ENCODE measurements at places on chromosomes 11 and 22.

GRCh38 chr11:64090806-64091516 lies 55.2 kb downstream of the FLRT1 start:
- DNase-seq: no peak

DNA sequence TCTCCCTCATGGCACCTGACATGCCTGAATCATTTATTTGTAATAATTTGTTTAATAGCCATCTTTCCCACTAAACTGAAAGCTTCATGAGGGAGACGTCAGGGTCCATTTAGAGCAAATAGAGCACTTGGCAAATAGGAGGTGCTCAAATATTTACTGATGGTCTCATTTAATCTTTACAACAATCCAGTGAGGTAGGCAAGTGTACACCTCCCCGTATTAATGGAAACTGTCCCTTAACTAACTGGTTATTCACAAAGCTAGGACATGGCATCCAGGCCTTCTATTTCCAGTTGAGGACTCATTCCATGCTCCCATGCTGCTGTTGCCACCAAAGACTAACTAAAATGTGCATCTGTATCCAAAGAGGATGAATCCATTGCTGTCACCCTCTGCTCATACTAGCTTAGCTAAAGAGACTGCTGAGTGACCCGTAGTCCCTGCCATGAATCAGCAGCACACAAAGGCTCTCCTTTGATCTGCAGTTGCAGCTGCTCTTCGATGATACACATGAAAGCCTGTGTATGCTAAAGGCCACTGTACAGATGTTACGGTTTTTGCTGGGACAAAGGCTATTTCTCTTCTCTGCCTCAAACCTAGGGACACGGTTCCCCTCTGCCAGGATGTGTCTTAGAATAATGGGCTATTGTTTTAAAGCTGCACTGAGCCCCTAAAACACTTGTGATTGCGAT lies 82.6 kb downstream of the RAB30 start:
- DNase-seq: no peak

- no peak for DNase-seq
Observed at GRCh38 chr11:70158201-70158600, 44.9 kb upstream of the FADD start.

DNA sequence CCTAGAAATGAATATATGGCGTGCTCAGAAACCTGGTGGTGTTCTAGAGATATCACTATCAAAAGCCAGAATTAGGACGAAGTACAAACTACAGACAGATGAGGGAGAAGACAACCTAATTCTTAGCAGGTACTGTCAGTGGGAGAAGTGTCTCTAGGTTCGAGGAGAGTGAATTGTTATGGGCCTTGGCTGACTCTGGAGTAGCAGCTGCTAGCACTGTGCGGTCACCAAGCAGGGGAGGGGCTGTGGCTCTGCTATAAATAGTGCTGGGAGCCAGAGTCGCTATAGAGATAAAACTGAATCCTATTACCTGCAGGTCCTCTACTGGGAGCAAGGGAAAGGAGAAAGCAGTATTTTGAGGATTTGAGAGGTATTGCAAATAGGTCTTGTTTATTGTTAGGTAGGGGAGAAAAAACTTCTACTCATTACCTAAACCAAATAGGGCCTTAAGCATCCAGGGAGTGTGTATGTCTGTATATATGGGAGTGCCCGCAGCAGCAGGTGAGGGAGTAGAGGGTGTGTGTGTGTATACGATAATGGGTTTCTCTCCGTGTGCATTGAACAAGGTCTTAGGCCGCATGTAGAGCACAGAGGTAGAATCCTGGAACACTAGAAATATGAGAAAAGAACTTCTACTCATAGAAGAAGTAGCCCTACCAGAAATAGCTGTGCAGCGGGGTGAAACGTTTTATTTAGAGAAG lies 2.2 kb downstream of the MADD start:
- DNase-seq: no peak

DNA sequence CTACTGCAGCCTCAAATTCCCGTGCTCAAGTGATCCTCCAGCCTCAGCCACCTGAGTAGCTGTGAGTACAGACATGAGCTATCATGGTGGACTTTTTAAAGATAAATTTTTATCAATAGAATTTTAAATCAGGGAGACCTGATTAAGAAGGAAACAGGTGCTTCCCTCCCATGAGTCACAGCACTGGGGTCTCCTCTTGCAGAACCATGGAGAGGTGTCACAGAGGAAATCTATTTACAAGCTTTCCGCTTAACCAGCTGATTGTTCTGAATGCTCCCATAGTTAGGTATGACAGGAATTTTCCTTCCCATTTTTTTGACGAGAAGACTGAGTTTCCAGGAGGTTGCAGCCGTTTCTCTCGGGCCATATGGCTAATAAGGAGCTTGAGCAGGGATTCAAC lies 516.1 kb downstream of the MIAT start:
- no peak for DNase-seq

GRCh38 chr11:1536065-1536843 lies 35.8 kb downstream of the DUSP8 start:
- no peak for DNase-seq

DNA sequence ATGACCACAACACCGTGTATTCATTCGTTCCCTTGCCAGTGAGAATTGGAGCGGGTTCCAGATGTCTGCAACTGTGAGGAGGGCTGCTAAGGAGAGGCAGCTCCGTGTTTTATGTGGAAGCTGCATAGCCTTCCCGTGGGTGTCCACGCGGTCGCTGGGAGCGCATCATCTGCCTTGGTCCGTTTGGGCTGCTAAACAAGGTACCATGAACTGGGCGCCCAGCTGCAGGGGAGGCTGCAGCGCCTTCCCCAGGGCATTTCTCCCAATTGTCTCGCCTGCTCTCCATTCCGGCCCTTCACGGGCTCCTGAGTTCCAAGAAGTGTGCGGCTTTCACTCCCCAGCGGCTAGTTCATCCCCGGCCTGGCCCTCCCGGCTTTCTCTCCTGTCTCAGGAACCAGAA lies 1446.4 kb downstream of the TBC1D22A start:
- DNase-seq: no peak

GRCh38 chr22:46373159-46373558 lies 37.6 kb downstream of the TRMU start:
- DNase-seq: no peak

DNA sequence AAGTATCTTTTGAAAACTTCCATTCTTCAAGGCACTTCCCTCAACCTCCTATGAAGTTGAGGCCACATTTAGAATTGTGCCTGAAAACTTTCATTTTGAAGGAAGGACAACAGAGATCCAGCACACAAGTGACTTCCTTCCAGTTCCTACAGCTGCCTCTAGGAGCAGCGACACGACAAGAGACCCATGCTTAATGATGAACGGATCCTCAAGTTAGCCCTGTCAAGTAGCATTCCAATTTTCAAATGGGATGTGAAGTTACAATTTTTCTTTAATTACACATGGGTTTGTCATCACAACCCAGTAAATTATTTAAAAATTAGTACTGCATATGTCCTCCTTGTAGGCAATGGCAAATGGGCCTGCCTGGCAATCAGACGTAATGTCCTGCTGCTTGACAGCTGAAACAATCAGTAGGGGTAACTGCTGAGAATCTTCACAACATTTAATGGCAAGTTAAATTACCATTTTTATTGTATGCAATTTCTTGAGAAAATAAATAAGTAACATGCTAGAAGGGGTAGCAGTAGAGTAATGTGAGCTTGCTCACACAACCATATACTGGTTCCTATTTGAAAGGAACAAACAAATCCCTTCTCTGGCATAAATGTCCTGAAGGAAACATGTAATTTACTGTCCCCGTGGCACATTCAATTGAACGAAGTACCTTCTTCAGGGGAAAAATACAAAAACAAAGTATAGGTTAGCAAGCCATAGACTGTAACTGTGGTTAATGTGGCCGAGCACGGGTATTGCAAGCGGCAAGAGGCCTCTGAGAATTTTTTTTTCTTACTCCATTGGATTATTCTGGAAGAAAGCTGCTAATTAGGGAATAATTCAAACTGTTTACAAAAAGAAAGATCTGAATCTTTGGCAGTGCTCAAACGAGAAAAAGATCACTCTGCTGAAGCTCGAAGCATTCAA lies 288.3 kb downstream of the CADM1 start:
- no peak for DNase-seq

- peak; percentile 40 for DNase-seq
Observed at GRCh38 chr11:61297746-61298145, 2.6 kb upstream of the VWCE start.

- DNase-seq: peak; percentile 24
Observed at GRCh38 chr22:27919942-27920755, 1.1 kb upstream of the PITPNB start.

DNA sequence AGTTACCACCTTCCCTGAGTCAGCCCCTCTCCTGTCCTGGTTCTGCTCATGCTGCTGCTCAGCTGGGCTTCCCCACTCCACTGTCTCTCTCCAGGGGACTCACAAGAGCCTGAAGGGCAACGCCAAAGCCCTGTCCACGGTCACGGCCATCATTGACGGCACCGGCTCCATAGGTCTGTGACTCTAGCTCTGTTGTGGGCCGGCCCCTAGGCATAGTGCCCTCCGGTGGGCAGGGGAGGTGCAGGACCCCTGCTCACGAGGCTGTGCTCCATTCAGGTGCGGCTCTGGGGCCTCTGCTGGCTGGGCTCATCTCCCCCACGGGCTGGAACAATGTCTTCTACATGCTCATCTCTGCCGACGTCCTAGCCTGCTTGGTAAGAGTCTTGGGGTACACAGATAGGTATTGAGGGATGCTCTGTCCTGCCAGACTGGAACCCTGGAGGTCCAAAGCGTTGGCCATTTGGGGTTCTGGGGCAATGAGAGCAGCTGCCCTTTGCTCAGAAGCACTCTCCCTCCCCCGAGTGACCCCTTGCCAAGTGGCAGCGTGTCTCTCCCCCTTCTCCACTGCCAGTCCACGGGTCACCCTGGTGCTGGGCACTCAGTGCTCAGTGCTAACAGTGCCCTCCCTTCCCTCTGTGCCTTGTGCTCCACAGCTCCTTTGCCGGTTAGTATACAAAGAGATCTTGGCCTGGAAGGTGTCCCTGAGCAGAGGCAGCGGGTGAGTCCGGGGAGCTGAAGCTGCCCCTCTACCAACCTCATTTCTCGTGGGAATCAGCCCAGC lies 22.4 kb downstream of the SLC37A2 start:
- DNase-seq: no peak

DNA sequence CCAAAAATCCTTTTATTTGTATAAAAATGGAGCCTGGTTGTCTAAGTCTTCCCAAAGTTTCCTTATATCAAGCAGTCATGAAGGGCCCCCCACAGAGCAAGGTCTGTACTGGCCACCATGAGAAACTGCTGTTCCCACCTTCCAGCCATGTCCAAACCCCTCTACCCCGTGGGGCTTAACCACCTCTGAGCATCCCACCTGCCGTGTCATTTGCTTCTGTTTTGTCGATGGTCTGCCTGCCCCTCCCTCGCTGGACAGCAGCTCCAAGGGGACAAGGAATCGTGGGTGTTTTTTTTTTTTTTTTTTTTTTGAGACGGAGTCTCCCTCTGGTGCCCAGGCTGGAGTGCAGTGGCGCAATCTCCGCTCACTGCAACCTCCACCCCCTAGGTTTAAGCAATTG lies 11.1 kb upstream of the ANO1 start:
- no peak for DNase-seq

DNA sequence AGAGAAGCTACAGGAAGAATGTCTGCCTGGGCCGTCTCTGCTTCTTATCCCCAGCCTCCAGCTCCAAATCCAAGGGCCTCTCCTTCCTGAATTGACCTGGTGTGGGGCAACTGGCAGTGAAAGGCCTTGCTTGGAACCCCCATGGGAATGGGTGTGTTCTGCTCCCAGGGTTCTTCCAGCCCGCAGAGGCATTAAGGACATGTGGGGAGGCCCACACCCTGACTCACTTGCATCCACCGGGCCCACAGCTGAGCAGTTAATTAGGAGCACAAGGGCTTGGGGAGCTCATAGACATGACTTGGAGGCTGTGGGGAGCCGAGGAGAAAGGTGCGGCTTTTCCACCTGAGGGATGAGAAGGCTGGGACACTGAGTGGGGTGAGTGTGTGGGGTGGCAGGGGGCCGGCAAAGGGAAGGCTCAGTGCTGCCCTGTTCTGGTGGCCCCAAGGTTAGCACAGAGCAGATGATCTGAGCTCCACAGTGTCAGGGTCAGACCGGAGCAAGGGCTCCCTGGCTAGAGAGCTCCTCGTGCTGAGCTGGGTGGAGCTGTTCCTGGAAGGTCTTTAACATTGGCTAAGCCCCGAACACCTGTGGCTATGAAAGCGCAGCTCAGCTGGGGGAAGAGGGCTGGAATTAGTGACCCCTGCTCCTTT lies 64.5 kb upstream of the NECTIN1 start:
- peak; percentile 23 for DNase-seq

DNA sequence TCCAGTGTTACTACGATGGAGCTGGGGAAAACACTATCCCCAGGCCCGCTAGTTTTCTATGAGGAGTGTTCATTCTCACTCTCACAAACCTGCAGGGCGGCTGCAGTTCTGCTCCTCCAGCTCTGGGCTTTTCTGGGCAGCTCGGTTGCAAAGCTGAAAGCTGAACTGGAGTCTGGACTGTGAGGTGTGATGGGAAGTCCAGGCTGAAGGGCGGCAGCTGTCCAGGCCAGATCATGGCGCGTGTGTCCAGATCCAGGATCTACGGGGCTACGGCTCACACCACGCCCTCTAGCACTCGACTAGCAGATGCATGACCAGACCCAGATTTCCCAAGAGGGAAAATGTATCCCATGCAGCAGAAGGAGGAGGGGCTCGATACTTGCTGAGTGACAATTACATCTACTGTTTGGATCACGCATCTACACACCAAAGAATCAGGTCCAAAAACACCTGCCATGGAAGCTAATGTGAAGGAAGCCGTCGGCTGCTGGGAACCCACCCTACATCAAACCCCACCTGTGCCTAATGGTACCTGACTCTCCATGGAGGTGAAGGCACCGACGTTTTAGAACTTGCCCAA lies 555.0 kb downstream of the BRD1 start:
- no peak for DNase-seq

DNA sequence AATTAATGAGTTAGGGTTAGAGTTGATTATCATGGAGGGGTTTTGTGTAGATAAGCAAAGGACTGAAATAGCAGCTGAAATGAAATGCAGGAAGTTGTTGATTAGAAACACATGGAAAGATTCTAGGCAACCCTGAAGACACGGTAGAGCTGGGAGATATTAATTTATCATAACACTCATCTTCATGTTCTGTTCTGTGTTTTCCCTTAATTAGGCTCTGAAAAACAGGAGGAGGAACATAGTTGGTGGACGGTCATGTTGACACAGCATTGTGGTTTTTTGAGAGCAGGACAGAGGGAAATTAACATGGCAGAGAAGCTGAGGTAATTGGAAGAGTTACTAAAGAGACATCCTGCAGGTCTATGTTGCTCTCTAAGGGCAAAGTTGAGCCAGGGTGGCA lies 138.8 kb upstream of the UBASH3B start:
- DNase-seq: no peak

- no peak for DNase-seq
Observed at GRCh38 chr11:102523887-102524286, 6.7 kb downstream of the MMP7 start.

DNA sequence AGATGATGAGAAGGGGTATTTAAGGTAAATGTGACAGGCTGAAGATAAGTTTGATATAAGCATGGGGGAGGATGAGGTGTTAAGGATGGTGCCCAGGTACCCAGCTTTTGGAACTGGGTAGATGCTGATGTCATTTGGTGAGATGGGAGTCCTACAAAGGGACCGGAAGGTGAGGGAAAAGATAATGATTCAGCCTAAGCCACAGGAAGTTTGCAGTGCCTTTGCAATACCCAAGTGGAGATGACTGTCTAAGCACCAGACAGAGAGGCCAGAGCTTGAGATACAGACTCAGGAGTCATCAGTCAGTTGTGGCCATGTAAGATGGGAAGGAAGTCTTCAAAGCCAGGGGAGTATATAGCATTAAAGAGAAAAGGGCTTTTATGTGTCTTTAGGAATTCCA lies 30.0 kb upstream of the SMCO4 start:
- DNase-seq: no peak

- DNase-seq: no peak
Observed at GRCh38 chr11:65863889-65864705, 3.9 kb downstream of the MUS81 start.

Data from AG04449 (cell line).